ENCODE measurements at places on chromosomes 1 and 21.

DNA sequence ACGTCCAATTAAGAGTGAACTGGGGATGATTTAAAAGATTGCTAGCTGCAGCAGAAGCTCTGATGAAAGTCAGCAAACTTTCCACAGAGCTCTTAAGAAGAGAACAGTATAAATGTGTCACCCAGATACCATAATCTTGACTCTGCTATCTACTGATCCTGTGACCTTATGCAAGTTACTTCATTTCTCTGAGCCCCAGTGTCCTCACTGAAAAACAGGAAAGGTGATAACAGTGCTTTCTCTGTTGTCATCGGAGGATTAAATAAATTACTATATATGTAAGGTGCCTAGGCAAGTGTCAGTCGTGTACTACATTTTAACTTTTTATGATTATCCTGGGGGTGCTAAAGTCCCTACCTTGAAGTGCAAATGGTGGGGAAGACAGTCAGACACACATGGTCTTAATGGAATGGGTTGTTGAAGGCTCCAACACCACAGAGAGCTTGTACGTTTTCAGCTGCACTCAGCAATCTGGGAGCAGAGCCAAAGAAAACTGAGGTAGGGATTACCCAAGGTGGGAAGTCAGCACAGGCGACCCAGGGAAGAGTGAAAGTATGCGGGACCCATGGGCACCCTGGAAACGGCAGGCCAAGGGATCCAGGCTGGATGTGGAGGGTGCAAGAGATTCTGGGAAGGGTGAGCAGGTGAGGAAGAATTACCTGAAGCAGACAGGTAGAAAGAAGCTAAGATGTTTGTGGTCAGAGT lies 82.8 kb downstream of the DTL start:
- no peak for DNase-seq

DNA sequence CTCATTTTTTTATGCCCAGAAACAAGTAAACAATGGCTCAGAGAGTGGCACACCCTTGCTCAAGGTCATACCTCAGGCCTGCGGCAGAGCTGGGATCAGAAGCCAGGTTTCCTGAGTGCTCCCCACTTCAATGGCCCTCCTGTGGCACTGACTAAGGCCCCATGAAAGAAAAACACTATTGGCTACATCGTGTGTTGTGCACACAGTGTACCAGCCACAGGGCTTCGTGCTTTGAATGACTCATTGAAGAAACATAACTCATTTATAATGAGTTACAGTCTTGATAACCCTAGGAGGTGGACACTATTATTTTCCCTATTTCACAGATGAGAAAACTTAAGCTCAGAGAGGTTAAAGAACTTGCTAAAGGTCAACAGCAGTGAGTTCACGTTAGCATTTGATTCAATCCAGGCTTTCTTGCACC lies 91.2 kb downstream of the TRABD2B start:
- no peak for DNase-seq

GRCh38 chr1:246428542-246429308 lies 78.4 kb downstream of the SMYD3 start:
- DNase-seq, result no peak

GRCh38 chr1:160724465-160725242 lies 13.0 kb upstream of the CD48 start:
- DNase-seq, result no peak

DNA sequence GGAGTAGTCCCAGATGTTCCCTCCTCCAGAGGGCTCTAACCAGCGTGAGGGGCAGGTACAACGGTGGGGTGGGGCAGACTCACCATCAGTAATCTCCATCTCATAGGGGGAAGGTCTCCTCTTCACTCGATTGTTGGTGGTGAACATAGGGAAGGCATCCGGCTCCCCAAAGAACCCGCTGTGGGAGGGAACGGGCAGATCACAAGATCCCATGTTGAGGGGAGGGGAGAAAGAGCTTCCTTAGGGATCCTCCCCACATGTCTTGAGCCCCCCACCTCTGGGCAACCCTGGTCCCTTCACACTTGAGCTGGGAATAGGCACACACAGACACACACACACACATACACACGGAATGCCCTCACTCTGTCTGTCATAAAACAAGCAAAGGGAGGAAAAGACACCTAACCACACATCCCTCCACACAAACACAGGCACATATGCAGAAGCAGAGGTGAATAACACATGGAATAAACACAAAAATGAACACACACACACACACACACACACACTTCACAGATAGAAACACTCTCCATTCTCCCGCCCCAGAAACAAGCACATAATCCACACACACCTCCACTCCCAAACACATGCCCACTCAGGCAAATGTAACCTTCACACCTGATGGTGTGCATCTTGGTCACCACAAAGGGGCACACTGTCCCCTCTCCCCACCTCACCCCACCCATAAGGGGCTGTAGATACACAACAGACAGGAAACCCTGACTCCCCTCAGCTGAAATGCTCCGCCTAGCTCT lies 7.9 kb downstream of the TAL1 start:
- no peak for DNase-seq

DNA sequence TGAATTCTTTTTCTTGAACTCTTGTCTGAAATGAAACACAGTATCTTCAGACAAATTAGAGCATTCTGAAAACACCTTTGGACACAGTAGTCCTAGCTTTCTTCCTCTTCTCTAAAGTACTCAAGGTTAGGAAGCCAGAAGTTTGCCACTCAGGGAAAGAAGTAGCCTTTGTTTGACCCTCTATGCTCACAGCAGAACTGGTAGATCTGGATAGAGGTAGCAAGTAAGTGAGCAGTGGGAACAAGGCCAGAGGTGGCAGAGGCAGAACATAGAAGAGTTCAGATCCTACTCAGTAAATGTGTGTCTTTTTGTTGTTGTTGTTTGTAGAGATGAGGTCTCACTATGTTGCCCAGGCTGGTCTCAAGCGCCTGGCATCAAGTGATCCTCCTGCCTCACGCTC lies 7.4 kb upstream of the PIGR start:
- DNase-seq, result no peak

- no peak for DNase-seq
Observed at GRCh38 chr1:152141971-152142584, 16.9 kb downstream of the RPTN start.

Data from GM12892 (cell line).